ENCODE measurements at places on chromosomes 2 and 18. TPM values are rescaled to one million over a fixed set of nuclear protein-coding genes. Genes with fewer than 3 reads are reported as not detected.

Gene CPSF3
- total RNA-seq = 56.0 TPM

Gene RPL31
- total RNA-seq = 466 TPM

Gene HSBP1L1
- not detected for total RNA-seq

Gene IL36B
- total RNA-seq = not detected

Gene TUBA4B
- not detected for total RNA-seq

Gene D2HGDH
- total RNA-seq = 12.7 TPM

Gene TIMM21
- 51.7 TPM for total RNA-seq

Gene SERPINB11
- not detected for total RNA-seq

Gene HS6ST1
- 15.6 TPM for total RNA-seq

Gene CCDC150
- total RNA-seq = 11.3 TPM

Gene TET3
- 3.7 TPM for total RNA-seq

Gene NMUR1
- not detected for total RNA-seq

Gene CPO
- total RNA-seq = not detected

Gene MBD1
- total RNA-seq = 84.9 TPM

Gene STPG4
- 0.19 TPM for total RNA-seq

Gene SLC19A3
- total RNA-seq = 0.17 TPM

Gene FTCDNL1
- total RNA-seq = 0.75 TPM

Gene PLGLB2
- total RNA-seq = 1.2 TPM

Gene ALKAL2
- total RNA-seq = not detected

Gene NAPG
- 38.0 TPM for total RNA-seq

Gene COLEC11
- total RNA-seq = not detected

Gene MYOM1
- total RNA-seq = 0.06 TPM

Gene CRYGD
- total RNA-seq = not detected

Gene TTC32
- total RNA-seq = 14.8 TPM

Gene ACMSD
- total RNA-seq = not detected

Gene DOK6
- not detected for total RNA-seq

Gene LYG1
- 0.86 TPM for total RNA-seq

Gene SRD5A2
- total RNA-seq = not detected

Gene GREB1L
- 15.2 TPM for total RNA-seq

Gene C2orf80
- not detected for total RNA-seq

Gene UGT1A8
- not detected for total RNA-seq

Gene ERICH2
- total RNA-seq = not detected

Gene CRIM1
- 102 TPM for total RNA-seq

Gene C2orf92
- total RNA-seq = 0.80 TPM

Gene WDPCP
- total RNA-seq = 7.7 TPM

Gene TMEM178A
- total RNA-seq = 0.06 TPM

Gene IL1R1
- 39.0 TPM for total RNA-seq

Gene OBSL1
- total RNA-seq = 62.1 TPM

Gene MYO5B
- 6.3 TPM for total RNA-seq

Gene LCLAT1
- 24.9 TPM for total RNA-seq

Gene INHA
- not detected for total RNA-seq

Gene PTH2R
- total RNA-seq = not detected

Gene CNDP1
- total RNA-seq = not detected

Gene CCDC85A
- total RNA-seq = 0.57 TPM

Gene LCT
- not detected for total RNA-seq

Gene FOSL2
- 50.7 TPM for total RNA-seq

Data from LHCN-M2 (cell line).